Activated T-helper 2 cell treated with anti-CD3 and anti-CD28 coated beads, Interferon-gamma antibody, Interleukin-2, Interleukin-4, amounts not matched to agents 10 μg/mL and 5 μg/mL and 100 μg/mL, durations not matched to agents 14 hours and 24 hours and 36 hours (primary cell): ENCODE measurements at places on chromosomes 3 and 15.
A peak's percentile ranks its signal among the peaks of the same experiment; 100 is the strongest.

- H3K27me3 ChIP-seq, result no peaks in the 10 kb centered on the region
- DNase-seq, result no peak
- no peaks in the 10 kb centered on the region for H3K4me1 ChIP-seq
- H3K36me3 ChIP-seq, result no peaks in the 10 kb centered on the region
Measured at GRCh38 chr15:27127815-27128570, 157.0 kb downstream of the GABRG3 start.

DNA sequence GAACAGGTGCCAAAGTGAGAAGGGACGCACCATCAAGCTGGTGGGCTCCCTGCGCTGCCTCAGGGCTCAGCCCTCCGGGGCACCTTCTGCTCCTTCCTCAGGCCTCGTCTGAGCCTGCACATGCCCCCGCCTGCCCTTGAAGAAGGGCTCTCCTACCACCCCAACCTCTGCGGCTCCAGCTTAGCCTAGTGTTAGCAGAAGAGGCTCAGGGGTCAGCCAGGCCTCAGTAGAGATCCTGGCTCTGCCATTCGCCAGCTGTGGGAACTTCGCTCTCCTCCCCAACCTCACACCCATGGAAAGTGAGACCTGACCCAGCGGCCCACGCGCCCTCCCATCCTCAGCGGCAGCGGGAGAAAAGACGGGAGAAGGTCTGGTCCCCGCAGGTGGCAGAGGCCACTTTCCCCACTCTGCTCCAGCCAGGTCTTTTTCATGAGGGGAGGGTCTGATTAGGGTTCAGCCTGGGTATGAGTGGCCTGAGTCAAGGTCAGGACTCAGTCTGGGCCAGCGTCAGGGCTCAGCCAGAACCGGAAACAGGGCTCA, 8.2 kb downstream of the GRIP2 start:
- H3K36me3 ChIP-seq, result no peaks in the 10 kb centered on the region
- H3K27ac ChIP-seq, result no peak overlapping the region
- no peak for DNase-seq
- peaks cover 2% of the 10 kb centered on the region for H3K27me3 ChIP-seq

DNA sequence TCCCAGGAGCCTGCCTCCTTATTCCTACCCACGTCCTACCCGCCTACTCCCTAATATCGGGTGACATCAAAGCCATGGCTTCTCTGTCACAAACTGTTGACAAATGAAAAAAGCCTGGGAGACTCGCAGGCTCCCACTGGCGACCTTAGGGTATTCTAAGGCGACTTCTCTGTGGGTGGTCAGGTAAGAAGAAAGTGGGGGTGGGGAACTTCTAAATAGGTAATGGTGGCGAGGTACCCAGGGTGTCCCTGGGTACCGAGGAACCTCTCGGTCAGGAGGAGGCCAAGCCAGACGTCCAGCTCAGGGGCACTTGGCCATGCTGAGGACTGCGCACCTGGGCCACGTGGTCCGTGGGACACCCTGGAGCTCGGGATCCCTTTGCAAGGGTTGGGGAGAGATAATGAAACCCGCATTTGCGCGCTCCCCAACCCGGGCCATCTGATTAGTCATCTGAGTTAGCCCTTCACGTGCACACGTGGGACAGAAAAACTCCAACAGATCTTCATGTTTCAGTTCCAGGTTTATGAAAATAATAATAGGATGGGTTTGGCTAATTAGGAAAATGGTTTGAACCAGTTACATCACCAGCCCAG, 78.2 kb downstream of the NR2F2 start:
- no peaks in the 10 kb centered on the region for H3K36me3 ChIP-seq
- no peak overlapping the region for H3K4me3 ChIP-seq
- no peaks in the 10 kb centered on the region for H3K4me1 ChIP-seq
- H3K27me3 ChIP-seq, result peaks cover 64% of the 10 kb centered on the region

DNA sequence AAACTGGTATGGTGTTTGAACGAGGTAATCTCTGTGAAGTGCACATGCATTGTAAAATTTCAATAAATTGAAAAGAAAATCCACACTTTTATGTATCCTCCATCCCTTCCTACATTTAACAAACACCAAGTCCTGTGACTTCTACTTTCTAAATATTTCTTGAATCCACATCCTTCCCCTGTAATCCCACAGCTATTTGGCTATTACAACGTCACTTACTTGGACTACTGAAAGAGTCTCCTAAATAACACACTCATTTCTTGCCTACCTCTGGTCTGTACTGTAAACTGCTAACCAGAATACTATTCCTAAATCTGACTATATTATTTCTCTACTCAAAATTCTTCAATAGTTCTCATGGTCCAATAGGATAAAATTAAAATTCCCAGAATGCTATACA, 176.1 kb downstream of the NEK10 start:
- no peak overlapping the region for H3K27ac ChIP-seq
- H3K36me3 ChIP-seq, result no peaks in the 10 kb centered on the region
- H3K27me3 ChIP-seq, result no peaks in the 10 kb centered on the region
- H3K4me1 ChIP-seq, result no peaks in the 10 kb centered on the region
- H3K4me3 ChIP-seq, result no peak overlapping the region
- DNase-seq, result no peak

GRCh38 chr15:44308415-44308814, 19.9 kb downstream of the GOLM2 start:
- H3K4me3 ChIP-seq, result peak overlapping the region; percentile 65
- peaks cover 46% of the 10 kb centered on the region for H3K4me1 ChIP-seq
- H3K27me3 ChIP-seq, result no peaks in the 10 kb centered on the region
- no peak for DNase-seq

GRCh38 chr3:54985856-54986255, 58.0 kb upstream of the LRTM1 start:
- no peaks in the 10 kb centered on the region for H3K27me3 ChIP-seq
- no peak overlapping the region for H3K4me3 ChIP-seq
- no peak overlapping the region for H3K27ac ChIP-seq
- H3K4me1 ChIP-seq, result no peaks in the 10 kb centered on the region
- DNase-seq, result no peak
- no peaks in the 10 kb centered on the region for H3K36me3 ChIP-seq
